ENCODE measurements at places on chromosomes 4 and X. TPM values are rescaled to one million over a fixed set of nuclear protein-coding genes. Genes with fewer than 3 reads are reported as not detected.

DNA sequence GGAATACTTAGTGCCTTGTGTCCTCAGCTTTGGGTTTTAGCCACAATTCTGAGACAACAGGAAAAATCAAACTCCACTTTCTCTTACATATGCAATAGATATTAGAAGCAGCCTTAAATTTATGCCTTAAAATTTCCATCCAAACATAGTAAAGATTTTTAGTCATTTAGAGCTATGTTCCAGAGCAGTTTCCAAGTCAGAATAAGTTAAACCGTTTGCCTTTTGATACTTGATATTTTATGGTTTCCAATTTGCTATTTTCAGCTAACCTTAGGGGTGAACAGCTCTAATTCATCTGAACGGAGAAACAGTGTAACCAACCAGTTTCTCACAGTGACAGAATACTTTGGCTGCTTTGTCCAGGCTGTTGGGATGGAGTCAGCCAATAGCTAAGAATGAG, 125.8 kb upstream of the RXFP1 start:
- no peaks in the 10 kb centered on the region for H3K4me1 ChIP-seq
- peaks cover 2% of the 10 kb centered on the region for H3K27me3 ChIP-seq
- H3K4me3 ChIP-seq = no peak overlapping the region
- no peak for DNase-seq

GRCh38 chr4:132981611-132982010, 167.5 kb upstream of the PCDH10 start:
- no peak overlapping the region for H3K27ac ChIP-seq
- no peaks in the 10 kb centered on the region for H3K4me1 ChIP-seq
- no peaks in the 10 kb centered on the region for H3K36me3 ChIP-seq

MBNL3 gene
- total RNA-seq = 15.8 TPM

PRDM8 gene
- 0.29 TPM for total RNA-seq

DNA sequence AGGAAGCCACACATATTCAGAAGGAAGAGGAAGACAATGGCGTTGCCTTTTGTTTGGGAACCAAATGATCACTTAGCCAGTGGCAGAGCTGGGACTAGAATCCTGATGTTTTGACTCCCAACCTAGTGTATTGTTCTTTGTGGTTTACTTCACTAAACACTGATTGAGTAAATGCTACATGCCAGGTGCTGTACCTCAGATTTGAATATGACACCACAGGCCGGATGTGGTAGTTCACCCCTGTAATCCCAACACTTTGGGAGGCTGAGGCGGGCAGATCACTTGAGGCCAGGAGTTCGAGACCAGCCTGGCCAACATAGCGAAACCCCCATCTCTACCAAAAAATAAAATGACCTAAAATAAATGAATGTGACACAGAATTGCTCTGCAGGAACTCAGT, 8.4 kb downstream of the NDUFA1 start:
- H3K27me3 ChIP-seq = no peaks in the 10 kb centered on the region
- no peak overlapping the region for H3K4me3 ChIP-seq
- no peak overlapping the region for H3K27ac ChIP-seq
- DNase-seq = peak; percentile 39

GRCh38 chr4:184722798-184723197, 11.1 kb downstream of the CENPU start:
- no peak overlapping the region for H3K27ac ChIP-seq
- H3K4me3 ChIP-seq = no peak overlapping the region
- peaks cover 80% of the 10 kb centered on the region for H3K36me3 ChIP-seq
- no peak for DNase-seq
- no peaks in the 10 kb centered on the region for H3K27me3 ChIP-seq

- no peaks in the 10 kb centered on the region for H3K27me3 ChIP-seq
- H3K4me1 ChIP-seq = no peaks in the 10 kb centered on the region
- DNase-seq = no peak
- H3K36me3 ChIP-seq = no peaks in the 10 kb centered on the region
- H3K4me3 ChIP-seq = no peak overlapping the region
- no peak overlapping the region for H3K27ac ChIP-seq
Observed at GRCh38 chr4:61886131-61886530, 686.0 kb downstream of the ADGRL3 start.

- H3K36me3 ChIP-seq = peaks cover 3% of the 10 kb centered on the region
- no peaks in the 10 kb centered on the region for H3K27me3 ChIP-seq
- peaks cover 34% of the 10 kb centered on the region for H3K4me1 ChIP-seq
- no peak overlapping the region for H3K4me3 ChIP-seq
Observed at GRCh38 chr4:82906469-82906868, 5.9 kb downstream of the THAP9 start.

- peaks cover 13% of the 10 kb centered on the region for H3K4me1 ChIP-seq
- no peaks in the 10 kb centered on the region for H3K36me3 ChIP-seq
Observed at GRCh38 chrX:154125391-154126040, 18.5 kb upstream of the OPN1LW start.

GRCh38 chr4:128700659-128701350, 108.7 kb upstream of the JADE1 start:
- no peak overlapping the region for H3K27ac ChIP-seq
- H3K4me1 ChIP-seq = no peaks in the 10 kb centered on the region
- no peaks in the 10 kb centered on the region for H3K36me3 ChIP-seq
- no peaks in the 10 kb centered on the region for H3K27me3 ChIP-seq
- no peak for DNase-seq
- H3K4me3 ChIP-seq = no peak overlapping the region

DNA sequence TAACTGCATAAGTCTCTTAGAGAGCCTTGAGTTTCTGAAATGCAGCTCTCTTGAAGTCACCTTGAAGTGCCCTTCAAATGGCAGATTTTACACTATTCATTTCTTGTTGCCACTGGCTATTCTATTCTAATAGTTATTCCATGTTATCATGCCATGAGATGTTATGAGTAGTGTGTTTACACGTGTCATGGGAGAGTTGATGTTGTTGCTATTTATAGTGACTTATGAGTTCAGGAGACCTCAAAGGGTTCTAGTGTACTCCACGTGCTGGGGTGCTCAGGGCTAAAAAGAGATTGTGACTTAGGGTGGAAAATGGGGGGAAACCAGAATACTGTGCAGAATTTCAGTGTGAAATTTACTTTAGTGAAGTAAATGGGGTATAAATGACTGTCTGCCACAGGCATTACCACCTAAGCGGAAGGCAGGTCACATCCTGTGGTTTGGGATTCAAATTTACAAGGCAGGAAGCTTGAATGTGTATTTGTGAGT, 77.1 kb upstream of the SLC4A4 start:
- DNase-seq = peak; percentile 26
- H3K36me3 ChIP-seq = no peaks in the 10 kb centered on the region
- no peak overlapping the region for H3K4me3 ChIP-seq
- H3K4me1 ChIP-seq = peaks cover 5% of the 10 kb centered on the region
- H3K27ac ChIP-seq = no peak overlapping the region

- no peak overlapping the region for H3K27ac ChIP-seq
- no peak overlapping the region for H3K4me3 ChIP-seq
- H3K27me3 ChIP-seq = peaks cover 2% of the 10 kb centered on the region
- peaks cover 8% of the 10 kb centered on the region for H3K4me1 ChIP-seq
- no peak for DNase-seq
Observed at GRCh38 chrX:2894885-2895292, 34.2 kb downstream of the ARSD start.

- peaks cover 5% of the 10 kb centered on the region for H3K4me1 ChIP-seq
- H3K36me3 ChIP-seq = no peaks in the 10 kb centered on the region
- peaks cover 38% of the 10 kb centered on the region for H3K27me3 ChIP-seq
- DNase-seq = no peak
- no peak overlapping the region for H3K4me3 ChIP-seq
- no peak overlapping the region for H3K27ac ChIP-seq
Observed at GRCh38 chr4:3869661-3870566, 103.7 kb downstream of the ADRA2C start.

DNA sequence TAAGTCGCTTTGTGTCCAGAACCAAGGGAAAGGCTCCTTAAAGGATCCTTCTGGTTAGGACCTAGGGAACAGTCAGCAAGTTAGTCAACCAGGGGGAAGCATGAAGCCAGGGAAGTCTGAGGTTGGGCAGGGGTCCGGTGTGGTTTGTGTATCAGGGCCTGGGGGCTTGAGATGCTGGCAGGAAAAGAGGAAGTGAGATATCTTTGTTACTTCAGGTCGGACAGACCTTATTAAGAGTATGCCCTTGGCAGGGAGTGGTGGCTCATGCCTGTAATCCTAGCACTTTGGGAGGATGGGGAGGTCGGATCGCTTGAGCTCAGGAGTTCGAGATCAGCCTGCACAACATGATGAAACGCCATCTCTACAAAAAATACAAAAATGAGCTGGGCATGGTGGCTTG, 52.3 kb upstream of the TRPC5OS start:
- no peak overlapping the region for H3K4me3 ChIP-seq
- no peaks in the 10 kb centered on the region for H3K36me3 ChIP-seq
- no peak for DNase-seq
- H3K27me3 ChIP-seq = no peaks in the 10 kb centered on the region
- no peak overlapping the region for H3K27ac ChIP-seq
- no peaks in the 10 kb centered on the region for H3K4me1 ChIP-seq
